ENCODE measurements at places on chromosomes 7 and 10.

- DNase-seq: no peak
Measured at GRCh38 chr10:33725430-33725829, 391.0 kb upstream of the NRP1 start.

GRCh38 chr10:132566892-132567291, 29.3 kb downstream of the INPP5A start:
- DNase-seq: no peak

DNA sequence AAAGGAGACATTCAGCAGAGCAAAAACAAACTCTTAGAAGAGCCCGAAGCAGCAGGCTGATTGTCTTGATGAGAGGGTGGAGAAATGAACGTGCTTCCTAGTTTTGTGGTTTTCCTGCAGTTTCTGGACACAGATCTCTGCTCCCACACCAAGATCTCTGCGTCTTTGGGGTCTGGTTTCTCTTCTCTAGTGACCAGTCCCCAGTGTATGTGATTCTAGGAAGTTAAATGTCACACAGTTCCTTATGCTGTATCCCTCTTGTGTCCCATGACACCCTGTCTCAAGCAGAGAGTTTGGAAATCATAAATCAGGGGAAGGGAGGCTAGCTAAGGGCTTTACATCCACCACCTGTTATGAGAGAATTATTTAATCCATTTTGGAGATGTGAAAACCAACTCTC, 55.4 kb upstream of the KLF14 start:
- no peak for DNase-seq

DNA sequence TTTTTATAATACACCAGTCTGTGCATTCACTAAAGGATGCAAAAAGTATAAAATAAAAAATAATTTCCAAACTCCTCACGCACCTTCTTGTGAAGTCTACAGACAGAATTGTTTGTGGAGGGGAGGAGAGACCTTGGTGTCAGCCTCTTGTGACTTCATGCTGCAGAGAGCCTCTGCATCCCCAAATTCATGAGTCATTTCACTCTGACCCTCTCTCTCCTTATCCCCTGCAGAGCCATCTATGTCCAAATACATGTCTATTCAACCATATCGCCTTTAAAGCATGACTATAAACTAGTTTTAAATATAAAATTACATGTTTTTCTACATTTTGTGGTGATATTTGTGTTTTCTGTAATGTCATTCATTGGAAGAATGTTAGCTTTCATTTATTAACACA, 6.0 kb downstream of the CREB5 start:
- DNase-seq: no peak

- DNase-seq: no peak
Measured at GRCh38 chr7:108247614-108248013, 117.5 kb upstream of the LAMB4 start.

GRCh38 chr7:150927956-150928344, 50.2 kb downstream of the KCNH2 start:
- DNase-seq: no peak

DNA sequence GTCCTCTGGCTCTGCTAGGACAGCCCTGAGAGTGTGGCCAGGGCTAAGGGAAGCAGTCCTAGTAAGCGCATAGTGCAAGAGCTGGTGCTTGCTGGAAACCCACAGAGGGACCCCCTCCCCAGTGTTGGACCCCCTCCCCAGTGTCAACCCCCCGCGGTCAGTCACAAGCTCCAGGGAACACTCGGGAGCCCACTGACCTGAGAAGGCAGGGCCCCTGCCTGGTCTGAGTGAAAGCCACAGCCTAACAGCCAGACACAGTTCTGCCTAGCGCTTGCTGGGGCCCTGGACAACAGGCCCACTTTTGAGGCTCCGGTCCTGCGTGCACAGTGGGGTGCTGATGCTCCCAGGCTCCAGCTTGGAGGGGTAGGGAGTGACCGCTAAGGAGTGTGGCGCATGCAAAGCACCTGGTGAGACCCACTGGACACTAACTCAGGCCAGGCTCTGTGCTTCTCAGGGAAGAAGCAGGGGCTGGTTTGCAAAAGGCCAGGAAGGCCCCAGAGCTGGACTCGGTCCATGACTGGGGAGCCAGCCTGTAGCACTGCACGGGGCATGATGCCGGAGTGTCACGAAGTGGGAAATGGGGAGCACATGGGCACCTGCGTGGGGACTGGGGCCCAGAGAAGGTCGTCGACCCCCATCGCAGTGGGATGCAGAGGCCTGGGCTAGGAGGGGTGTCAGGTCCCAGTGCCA, 175.8 kb upstream of the PPP2R2D start:
- DNase-seq: no peak

DNA sequence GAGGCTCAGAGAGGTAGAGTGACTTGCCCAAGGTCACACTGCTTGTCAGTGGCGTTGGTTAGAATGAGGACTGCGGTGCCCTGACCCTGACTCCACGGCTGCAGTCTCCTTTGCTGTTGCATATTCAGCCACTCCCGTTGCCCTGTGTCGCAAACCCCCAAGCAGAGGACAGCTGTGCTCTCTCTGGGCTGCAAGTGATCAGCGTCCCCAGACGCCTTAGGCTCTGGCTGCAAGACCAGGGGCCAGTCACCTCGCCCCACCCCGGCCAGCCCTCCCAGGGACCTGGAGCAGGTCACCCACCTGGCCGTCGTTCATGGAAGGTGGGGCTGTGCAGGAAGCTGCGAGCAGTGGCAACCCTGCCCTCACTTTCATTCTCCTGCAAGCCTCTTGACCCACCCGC, 51.7 kb upstream of the NANOS1 start:
- DNase-seq: no peak

GRCh38 chr10:123788981-123789380, 102.6 kb downstream of the CPXM2 start:
- no peak for DNase-seq

GRCh38 chr10:13795653-13796555, 209.1 kb downstream of the PRPF18 start:
- no peak for DNase-seq

DNA sequence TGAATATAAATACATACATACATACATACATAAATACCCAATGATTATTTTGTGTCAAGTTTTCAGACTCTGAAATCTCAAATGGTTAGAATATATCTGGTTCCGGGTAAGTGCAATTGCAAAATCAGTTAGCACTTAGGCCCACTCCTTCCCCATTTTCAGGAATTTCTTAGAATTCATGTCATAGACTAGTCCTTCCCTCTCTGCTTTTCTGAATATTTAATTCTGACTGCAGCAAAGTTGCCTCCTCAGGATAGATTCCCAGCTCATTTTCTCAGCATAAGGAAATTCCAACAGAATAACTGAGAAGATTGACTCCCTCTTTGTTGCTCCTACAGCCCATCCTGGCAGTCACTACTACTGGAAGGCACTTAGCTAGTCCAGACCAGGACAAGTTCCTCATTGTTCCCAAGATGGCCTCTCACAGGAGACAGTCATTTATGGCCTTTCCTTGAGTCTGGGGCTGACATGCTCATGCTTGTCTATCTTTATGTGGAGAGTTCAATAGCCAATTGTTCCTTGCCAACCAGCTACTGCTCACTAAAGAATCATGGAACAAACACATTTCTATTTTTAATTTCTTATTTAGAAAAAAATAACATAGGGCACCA, 142.9 kb upstream of the ITGB1 start:
- no peak for DNase-seq

DNA sequence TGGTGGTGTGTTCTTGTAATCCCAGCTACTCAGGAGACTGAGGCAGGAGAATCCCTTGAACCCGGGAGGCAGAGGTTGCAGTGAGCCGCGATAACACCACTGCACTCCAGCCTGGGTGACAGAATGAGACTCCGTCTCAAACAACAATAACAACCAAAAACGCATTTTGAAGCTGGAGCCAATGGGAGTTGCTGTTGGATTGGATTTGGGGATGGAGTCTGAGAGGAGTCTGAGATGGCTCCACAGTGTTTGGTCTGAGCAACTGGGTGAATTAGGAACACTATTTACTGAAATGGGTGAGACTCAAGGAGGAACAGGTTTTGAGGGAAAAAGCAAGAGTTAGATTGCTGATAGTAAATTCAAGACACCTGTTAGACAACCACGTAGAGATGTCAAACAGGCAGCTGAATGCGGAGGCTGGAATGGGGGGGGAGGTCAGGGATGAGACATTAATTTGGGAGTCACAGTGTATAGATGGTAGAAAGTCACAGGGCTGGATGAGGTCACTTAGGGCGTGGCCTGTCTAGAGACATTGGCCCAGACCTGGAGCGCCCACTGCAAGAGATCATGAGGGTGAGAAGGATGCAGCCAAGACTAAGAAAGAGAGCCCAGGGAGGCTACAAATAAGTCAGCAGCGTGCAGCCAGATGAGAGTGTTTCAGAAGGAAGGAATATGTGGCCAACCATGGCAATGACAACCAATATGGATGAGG, 56.4 kb downstream of the CYCS start:
- DNase-seq: no peak

DNA sequence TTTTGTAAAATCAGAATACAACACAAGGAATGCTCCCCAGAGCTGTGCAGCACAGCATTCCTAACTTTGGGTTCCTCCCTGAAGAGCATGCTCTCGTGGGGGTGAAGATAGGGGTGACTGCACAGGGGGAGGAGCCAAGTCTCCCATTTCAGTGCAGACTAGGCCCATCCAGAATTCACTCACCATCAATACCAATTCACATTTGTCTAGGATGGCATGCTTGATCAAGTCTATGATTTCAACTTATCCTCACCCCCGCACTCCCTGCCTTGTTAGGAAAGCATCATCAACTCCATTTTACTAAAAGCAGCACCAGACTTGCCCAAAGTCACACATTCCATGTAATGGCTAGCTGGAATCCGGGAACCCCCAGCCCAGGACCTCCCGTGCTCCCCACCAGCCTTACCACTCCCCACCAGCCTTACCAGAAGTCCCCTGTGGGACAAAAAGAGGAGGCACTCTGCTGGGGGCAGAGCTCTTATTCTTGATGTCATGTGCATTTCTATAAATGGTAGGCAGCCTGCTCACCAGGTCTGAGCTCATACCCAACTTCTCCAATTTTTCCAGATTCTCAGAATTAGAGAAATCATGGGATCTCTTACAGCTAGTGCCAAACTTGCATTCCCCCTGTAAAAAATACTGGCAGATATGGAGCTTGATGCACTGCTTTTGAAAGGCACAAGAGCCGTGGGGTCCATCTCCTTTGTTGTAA, 6.2 kb downstream of the PARP12 start:
- no peak for DNase-seq

GRCh38 chr10:63300801-63301200, 165.0 kb downstream of the JMJD1C start:
- DNase-seq: no peak

DNA sequence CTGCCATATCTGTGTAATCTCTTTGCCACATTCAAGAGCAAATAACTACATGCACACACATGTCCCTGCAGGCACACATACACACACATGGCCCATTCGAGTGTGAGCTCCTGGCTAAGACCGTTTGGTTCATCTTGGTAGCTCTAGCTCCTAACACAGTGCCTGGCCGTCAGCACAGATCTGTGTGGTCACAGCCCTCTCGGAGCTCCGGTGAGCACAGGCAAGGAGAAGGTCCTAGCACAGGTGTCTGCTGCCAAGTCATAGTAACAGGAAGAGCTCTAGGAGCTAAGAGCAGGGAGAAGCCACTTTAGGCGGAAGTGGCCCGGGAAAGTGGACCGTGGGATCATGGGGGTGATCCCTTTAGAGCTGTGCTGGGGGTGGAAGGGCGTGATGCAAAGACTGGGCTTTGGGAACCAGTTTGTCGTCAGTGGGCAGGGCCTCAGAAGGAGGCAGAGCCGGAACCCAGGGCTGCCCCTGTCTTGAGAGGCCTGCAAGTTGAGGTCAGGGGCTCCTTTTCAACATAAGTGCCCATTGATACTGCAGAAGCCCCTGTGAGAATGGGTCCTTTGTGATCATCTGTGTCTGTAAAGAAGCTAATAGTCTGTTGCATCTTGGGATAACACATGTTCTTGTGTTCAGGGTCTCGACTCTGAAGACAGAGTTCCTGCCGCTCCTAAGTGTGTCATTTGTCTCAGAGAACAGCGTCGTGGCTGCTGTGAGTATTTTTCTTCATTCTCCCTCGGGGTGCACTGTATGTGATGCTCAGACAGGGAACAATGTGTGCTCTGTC, 16.6 kb upstream of the ARPC1B start:
- DNase-seq: no peak

DNA sequence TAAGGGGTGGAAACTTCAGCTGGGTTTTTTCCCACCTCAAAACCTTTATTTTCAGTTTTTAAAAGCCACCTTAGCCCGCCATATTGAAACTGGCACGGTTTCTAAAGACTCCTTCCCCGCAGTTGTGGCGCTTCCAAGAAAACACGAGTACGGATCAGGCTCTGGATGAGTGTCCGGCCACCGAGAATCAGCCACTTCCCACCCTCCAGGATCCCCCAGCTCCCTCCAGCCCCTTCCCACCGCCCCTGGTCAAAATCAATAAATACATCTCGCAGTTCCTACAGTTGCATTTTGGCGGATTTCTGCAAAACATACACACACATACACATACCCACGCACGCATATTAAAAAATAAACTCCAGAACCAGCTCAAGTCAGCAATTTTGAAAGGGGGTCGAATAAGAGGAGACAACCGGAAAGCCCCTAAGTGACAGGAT, 1.1 kb downstream of the SFMBT2 start:
- DNase-seq: no peak

DNA sequence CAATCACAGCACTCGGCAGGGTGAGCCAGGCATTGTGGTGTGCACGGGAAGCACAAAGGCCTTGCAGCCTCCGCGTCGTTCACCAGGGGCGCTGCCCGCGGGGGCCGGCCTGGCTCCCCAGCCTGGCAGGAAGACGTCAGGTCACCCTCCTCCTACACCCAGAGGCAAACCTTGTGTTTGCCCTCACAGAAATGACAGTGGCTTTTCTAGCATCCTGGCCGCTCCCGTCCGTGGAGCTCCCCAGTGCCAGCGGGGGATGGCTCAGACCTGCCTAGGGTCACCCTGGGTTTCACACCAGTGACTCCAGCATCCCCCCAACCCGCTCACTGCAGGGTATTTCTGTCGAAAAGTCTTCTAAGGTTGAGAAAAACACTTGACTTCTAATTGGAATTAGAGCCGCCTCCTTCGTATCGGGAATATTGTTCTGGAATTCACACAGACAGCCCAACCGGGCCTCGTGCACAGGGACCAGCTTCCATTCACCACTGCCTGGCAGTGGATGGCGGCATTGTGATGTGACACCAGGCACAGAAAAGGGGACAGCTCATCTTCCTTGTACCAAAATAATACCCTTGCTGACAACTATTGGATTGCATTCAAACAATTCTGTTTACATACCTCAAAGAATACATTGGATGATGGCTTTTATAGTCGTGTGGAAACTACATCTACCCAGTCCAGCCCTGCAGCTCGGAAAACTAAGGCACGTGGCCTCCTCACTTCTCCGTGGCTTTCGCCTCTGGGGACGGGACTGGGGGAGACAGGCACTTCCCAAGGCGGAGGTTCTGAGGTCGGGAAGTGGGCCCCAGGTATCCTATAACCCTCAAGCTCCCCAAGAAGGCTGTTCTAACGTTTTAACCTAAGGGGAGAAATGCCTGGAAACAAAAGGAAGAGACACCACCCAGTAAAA, 109.0 kb downstream of the EBF3 start:
- DNase-seq: no peak

GRCh38 chr7:79822620-79823240, 311.9 kb upstream of the GNAI1 start:
- no peak for DNase-seq
